ENCODE measurements at places on chromosomes 3 and 15.

DNA sequence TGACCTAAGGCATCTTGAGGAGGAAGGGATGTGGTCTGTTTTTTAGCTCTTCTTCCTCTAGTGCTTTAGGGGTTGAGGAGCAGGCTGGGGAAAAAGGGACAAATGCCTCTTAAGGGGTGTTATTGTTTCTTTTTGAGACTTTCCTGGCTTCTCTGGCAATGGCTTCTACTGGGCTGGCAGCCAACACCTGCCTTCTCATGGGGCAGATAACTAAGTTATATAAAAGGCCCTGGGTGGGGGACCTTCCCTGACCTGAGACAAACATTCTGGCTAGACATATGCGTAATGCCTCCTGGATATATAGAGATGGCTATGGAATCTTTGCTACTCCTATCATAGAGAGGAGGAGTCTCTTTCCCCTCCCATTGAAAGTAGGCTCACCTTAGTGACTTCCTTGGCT is 179.2 kb upstream of the PROK2 start:
- DNase-seq: no peak

DNA sequence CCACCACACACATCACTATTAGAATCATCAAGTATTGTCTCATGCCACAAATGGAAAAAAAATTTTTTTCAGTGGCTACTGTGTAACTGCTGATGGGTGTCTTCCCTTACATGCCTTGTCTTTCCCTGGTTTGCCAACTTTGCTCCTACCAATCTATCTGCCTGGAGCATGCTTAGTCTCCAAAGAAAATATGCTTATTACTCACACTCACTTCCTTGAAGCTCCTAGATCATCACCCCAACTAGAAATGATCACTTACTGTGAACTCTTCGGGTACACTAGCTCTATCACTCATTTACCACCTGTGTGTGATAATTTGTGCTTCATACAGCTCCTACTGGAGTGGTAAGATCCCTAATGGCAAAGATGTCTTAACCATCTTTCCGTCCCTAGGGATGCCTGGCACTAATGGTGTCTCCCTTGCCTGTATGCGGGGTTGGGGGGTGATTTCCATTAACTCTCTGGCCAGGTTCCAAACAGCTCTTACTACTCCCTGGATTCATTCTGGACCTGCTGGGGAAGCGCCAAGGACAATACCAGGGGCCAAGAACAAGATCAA is 799 bp downstream of the VPS33B start:
- DNase-seq: no peak

DNA sequence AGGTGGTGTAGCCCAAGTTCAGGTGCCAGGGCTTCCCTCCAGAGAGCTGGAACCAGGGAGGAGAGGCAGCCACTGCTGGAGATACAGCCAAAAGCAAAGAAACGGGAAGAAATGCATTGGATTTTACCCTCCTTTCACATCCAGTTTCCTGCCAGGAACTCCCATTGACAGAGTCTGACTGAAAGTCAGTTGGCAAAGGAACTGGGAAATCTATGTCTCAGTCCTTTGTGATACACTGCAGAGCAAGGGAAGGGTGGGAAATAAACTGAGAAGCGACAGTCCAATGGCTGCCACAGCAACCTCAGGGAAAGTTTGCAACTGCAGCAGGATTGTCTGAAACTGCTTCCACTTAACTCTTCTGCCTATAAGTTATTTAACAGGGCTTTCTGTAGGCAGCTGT is 142.6 kb downstream of the SATB1 start:
- no peak for DNase-seq

- no peak for DNase-seq
Observed at GRCh38 chr3:42546691-42547213, 35.0 kb downstream of the SEC22C start.

DNA sequence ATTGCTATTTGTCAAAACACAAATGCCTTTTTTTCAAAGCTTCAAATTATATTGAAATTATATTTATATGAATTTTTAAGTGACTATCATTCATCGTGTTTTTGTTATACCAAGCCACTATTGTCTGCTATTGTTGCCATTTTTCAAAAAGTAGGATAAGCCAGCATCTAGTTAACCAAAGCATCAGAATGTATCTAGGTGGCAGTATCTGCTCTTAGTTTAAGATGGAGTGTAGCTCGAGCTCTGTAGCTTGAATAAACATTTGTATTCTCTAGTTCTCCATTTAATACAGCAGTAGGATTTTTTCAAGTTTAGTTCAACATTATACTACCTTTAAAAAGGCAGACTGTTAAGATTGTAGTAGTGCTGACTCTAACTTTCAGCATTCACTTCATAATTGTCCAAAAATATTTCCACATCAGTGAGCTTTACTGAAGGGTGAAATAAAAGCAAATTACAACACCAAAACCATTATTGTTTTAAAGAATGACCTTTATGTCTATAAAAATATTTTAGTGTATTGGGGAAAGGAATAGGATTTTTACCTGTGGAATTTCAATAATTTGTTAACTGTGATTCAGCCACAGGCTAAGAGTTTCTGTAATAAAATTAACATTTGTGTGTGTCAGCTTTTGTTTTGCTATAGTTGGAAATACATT is 19.6 kb upstream of the C15orf61 start:
- no peak for DNase-seq

- DNase-seq: no peak
Observed at GRCh38 chr3:134792700-134793099, 2.4 kb upstream of the EPHB1 start.

- no peak for DNase-seq
Observed at GRCh38 chr3:179373938-179374337, 26.4 kb downstream of the MFN1 start.
